Left cardiac atrium (tissue), 4 donors: ENCODE measurements at places on chromosomes 5 and 9. TPM values are rescaled to one million over a fixed set of nuclear protein-coding genes. Genes with fewer than 3 reads are reported as not detected.

DNA sequence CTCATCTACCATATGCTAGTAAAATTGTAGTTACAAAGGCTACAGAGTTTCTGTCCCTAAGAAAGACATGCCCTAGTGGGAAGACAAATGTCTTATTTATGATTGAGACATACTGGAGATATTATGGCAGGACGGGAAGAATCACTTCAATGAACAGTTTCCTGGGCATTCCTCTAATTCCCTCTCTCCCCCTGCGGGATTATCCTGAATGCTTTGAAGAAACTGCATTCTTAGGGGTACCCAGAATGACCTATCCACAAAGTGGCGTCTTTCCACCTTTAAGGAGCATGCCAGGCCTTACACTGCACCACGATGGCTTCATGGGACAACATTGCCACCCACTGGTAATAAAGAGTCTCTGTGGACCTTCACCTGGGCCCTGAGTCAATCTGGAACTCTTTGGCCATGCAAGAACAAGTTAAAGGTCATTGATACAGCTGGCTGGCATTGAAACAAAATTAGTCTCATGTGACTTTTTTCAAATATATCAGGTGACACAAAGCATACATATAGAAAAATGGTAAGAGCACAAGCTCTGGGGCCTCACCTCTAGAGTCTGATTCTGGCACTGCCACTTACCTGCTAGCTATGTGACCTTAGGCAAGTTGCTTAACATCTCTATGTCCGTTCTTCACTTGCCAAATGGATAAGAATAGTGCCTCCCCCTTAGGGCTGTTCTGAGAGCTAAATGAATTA, 32.0 kb downstream of the ANKRD55 start:
- peak; percentile 53 for DNase-seq

GRCh38 chr5:81908771-81909170, 63.1 kb upstream of the ATG10 start:
- no peak for DNase-seq

GRCh38 chr5:33319841-33320240, 120.9 kb upstream of the TARS1 start:
- DNase-seq: no peak

DNA sequence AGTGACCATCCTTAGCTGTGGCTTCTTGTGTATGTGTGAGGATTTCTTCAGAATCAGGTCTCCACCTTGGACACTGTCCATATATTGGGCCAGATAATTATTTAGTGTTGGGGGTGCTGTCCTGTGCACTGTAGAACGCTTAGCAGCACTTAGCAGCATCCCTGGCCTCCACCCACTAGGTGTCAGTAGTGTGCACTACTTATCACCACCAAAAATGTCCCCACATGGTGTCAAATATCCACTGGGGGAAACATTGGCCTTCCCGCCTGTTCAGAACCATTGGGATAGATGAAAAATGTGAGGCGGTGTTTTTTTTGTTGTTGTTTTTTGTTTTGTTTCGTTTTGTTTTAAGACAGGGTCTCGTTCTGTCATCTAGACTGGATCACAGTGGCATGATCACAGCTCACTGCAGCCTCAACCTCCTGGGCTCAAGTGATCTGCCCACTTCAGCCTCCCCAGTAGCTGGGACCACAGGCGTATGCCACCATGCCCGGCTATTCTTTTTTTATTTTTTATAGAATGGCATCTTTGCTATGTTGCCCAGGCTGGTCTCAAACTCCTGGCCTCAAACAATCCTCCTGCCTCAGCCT, 67.7 kb downstream of the TENT4A start:
- DNase-seq: no peak

DNA sequence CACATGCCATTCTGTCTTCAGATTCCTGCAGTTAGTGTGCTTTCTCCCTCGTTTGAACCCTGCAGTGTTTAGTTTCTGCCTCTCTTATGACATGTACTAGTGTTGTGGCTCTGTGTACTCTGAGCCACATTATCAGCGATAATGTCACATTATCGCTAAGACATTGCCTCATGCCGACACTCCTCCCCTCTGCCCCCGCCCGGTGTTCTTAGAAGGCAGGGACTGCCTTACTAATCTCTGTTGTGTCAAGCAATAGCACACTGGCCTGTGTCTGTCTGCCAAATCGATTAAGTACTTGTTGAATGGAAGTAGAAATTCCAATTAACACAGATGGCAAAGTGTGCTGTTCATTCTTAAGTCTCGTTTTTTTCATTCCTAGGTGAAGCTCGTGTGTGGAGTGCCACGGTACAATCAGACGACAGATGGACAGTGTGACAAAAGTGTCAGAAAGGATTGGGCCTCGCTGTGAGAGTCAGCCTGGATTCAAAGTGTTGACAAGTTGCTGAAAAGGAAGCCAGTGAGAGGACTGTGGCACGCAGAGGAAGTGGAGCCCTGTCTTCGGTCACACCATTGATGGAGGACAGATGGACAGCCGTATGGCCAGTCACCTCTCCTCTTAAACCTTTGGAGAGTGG, 10.5 kb downstream of the PIK3R1 start:
- DNase-seq: peak; percentile 57

WDR38 gene
- not detected for total RNA-seq

PCDHB5 gene
- total RNA-seq: 2.7 TPM

GAPVD1 gene
- total RNA-seq: 36.8 TPM

DOCK8 gene
- 14.9 TPM for total RNA-seq

GRCh38 chr5:33367416-33367815, 73.3 kb upstream of the TARS1 start:
- no peak for DNase-seq

SLC1A3 gene
- total RNA-seq: 44.9 TPM

ANXA2R gene
- total RNA-seq: 1.6 TPM

SLC25A2 gene
- total RNA-seq: not detected

SHROOM1 gene
- total RNA-seq: 6.1 TPM

RNF130 gene
- total RNA-seq: 45.6 TPM

GRCh38 chr5:11143456-11144267, 382.6 kb upstream of the DAP start:
- DNase-seq: no peak

GGTA1 gene
- total RNA-seq: 19.3 TPM

DNA sequence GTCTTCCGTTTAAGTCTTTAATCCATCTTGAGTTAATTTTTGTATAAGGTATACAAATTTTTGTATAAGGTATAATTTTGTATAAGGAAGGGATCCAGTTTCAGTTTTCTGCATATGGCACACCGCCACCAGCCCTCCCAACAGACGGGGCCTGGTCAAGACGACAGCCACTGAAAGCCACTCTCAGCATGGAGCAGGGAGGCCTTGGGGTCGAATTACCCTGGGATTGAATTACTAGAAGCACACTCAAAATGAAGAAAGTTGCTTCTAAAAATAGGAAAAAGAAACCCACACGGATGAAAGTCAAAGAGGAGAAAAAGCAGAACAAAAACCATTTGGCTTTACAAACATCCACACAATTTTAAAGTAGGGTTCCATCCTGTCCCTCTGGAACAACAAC, 586.2 kb upstream of the ADAMTS16 start:
- no peak for DNase-seq

DNA sequence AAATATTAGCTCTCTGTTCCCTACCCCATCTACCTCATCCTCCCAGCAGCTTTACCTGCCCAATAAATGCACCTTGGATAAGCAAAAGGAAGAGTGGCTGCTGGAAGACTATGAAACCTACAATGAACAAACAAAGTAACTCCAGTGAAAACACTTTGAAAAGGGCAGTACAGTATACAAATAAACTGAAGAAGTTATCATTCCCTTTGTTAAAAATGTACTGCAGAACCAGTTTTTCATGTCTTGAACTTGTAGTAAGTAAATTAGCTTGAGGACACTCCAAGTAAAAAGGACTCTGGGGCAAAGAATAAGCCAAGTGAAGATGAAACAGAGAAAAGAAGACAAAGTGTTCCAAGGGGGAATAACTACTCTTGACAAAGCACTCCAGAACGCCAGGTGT, 457.1 kb downstream of the DTWD2 start:
- DNase-seq: no peak

GRCh38 chr5:179803651-179804554, 2.8 kb downstream of the MGAT4B start:
- peak; percentile 39 for DNase-seq

GRCh38 chr5:116025866-116026265, 6.4 kb upstream of the ARL14EPL start:
- no peak for DNase-seq

SCAMP1 gene
- 38.0 TPM for total RNA-seq

- no peak for DNase-seq
Measured at GRCh38 chr5:53099546-53099945, 10.0 kb downstream of the MOCS2 start.

DNAJC25 gene
- total RNA-seq: 8.4 TPM

GRCh38 chr9:38437193-38437823, 13.1 kb upstream of the IGFBPL1 start:
- DNase-seq: no peak

PCDHB15 gene
- total RNA-seq: 4.5 TPM

FOXI1 gene
- not detected for total RNA-seq

GRCh38 chr5:59199868-59200267, 617.0 kb downstream of the RAB3C start:
- DNase-seq: no peak

DNA sequence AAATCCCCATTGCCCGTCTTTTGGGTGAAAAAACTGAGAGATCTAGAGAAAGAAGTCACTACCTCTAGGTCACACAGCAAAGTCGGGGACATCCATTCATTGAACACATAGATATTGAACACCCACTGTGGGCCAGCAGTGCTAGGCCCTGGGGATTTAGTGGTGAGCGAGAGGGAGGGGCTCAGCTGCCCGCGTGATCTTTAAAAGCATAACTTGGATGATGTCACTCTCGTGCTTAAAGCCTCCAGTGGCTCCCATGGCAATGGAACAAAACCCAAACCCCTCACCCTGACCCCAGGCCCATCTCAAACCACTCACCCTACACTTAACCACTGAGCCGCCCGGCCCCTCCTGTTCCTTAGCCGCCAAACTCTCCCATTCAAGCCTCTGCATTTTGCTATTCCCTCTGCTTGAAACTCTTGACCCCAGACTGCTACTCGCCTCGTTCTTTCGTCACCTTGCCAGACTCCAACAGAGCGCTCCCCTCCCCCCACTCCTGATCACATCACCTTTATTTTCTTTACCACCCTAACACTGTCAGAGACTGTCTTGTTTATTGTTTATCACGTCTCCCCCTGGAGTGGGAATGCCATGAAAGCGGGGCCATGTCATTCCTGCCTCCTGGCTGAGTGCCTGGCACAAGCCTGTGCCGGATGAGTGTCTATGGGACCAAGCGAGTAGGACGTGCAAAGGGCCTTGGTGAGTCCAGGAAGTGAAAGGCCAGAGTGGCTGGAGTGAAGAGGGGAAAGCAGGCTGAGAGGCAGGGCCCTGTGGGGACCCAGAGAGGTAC, 710 bp upstream of the PIP5KL1 start:
- no peak for DNase-seq

DNA sequence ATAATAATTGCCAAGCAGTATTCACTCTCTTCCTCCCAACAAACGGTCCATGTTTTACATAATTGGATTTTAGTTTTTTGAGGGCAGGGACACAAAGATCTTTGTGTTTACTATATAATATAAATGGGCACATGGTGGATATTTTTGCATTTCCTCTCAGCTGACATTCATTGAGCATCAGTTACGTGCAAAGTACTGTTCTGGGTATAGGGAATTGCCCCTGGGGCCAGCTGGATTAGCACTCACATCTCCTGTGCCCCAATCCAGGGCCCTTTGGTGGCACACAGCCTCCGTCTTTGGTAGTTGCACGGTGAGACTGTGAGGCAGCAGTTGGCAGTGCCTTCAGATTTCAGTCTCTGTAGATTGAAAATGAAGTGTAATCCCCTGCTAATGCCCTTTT, 1.6 kb downstream of the TDRD7 start:
- DNase-seq: no peak

DNA sequence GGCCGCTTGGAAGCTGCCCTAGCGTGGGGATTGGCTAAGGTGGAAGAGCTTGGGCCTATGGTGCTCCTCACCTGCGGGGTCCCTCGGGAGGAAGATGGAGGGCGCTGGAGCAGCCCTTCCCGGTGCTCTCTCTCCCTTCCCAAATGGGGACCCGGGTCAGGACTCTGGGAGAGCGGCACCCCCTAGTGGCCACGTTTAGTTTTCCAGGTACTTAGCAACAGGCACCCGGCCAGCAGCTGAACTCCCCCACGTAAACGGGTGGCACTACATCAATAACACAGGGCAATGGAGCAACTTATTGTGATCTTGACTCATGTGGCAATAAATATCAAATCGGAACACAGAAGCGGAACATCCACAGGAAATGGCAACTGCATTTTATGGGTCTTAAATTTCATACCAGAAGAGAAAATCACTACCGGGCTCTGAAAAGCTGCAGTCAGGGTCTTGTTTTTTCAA, 316.6 kb downstream of the AGTPBP1 start:
- peak; percentile 57 for DNase-seq

- no peak for DNase-seq
Measured at GRCh38 chr9:99238331-99238730, 16.2 kb downstream of the SEC61B start.

DNA sequence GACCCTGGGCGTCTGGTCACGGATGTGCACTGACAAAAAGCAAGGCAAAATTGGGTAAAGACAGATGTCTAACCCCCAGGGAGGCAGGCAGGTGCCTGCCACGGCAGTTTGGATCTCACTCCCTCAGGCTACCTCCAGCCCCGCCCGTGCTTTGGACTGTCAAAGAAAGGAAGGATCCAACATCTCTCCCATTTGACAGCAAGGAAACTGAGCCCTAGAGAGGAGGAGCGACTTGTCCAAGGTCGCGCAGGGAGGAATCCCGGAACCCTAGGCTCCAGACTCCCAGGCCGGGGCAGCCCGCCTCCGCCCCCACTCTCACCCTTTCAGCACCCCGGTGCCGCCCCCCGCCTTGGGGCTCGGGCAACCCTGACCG, 376 bp downstream of the GOLGA1 start:
- DNase-seq: no peak

DNA sequence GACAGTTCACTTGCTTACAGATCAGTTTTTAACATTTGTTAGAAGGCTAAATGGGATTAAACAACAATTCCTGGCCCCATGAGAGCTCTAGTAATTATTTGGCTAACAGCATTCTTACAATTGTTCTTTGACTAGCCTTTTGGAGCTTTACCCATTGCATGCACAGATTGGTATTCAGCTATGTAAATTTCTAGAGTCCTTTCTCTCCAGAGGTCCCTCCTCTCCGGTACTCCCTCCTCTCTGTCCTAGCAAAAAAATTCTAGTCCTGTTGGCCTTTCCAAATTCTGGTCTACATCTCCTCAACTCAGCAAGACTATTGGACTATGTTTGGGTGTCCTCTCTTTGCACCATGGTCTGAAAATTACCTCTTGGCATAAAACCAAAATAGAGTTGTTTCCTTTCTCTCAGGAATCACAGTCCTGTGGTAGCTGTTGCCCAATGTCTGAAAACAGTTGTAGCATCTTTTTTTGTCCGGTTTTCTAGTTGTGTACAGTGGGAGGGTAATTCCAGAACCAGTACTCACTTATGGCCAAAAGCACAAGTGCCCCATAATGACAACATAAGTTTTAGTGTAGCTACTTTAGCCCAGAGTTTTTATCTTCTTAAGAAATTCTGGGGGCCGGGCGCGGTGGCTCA, 18.1 kb downstream of the SAR1B start:
- DNase-seq: no peak

GRCh38 chr9:133135146-133135745, 14.2 kb upstream of the RALGDS start:
- peak; percentile 81 for DNase-seq
